ENCODE measurements at places on chromosomes 5 and 9.
A peak's percentile ranks its signal among the peaks of the same experiment; 100 is the strongest.

DNA sequence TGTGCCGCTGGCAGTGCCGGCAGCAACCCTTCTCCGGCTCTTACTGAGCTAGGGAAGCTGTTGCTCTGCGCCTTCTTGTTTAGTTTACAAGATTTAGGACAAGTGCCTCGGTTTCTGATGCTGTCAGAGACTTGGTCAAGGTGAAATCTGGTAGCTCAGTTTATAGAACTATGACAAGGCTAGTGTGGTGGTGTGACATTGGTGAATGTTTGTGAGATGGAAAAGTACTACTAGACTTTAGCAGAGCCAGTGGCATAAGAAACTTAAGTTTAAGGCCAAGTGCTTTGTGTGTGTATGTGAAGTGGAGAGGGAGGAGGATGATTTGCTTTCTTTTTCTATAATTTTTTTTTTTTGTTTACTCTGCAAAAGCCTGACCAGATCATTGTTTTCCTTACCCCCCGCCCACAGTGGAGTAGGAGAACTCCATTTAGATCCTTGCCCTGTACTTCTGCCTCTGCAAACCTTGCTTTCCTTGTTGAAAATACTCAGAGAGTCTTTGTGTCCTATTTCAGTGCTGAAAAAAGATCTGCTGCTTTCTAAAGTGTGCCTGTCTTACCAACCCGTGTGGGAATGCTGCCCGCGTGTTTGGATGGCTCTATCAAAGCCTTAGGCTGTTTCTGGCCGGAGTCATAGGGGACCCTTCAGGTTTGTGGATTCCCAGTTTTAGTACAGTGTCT lies 75.9 kb downstream of the TRIO start:
- DNase-seq = peak; percentile 54

- no peak for DNase-seq
These were observed 16.8 kb downstream of the ISOC1 start for GRCh38 chr5:129111351-129111750.

GRCh38 chr9:6838158-6838557 lies 80.4 kb downstream of the KDM4C start:
- peak; percentile 55 for DNase-seq

DNA sequence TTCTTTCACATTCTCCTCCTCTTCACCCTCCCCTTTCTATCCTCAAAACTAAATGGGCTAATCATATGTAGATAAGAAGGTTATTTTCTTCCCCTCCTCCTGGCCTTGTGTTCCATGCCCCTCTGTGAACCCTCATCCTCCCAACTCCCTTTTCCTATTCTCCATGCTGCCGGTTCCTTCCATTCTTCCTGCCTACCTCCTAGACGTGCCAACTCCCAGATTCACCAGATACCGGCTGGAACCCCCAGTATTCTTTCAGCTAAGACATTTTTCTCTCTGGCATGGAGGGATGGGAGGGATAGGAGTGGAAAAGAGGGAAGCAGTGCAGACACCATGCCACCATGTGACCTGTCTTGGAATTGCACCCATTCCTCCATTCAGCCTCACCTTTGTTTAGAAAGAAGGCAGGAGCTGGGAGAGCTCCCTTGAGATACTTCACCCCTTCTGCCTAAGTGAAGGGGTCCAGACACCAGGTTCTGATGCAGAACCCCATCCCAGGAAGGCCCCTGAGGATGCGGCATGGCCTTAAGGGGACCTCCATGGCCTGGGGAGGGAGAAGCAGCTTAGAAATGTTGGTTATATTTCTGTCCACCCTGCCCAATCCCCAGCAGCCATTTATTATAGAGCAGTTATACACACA lies 4.8 kb downstream of the DNAJB5 start:
- DNase-seq = peak; percentile 60

- peak; percentile 85 for DNase-seq
These were observed at the start of gene PCDHGA12 for GRCh38 chr5:141430332-141431113. PCDHGA12 (plus strand) TSS chr5:141430507; CDS start chr5:141430760, 253 bp downstream.

GRCh38 chr5:157350939-157351801 lies 85.2 kb downstream of the CYFIP2 start:
- DNase-seq = peak; percentile 57

- DNase-seq = no peak
These were observed 18.0 kb downstream of the RXRA start for GRCh38 chr9:134344068-134344799.

DNA sequence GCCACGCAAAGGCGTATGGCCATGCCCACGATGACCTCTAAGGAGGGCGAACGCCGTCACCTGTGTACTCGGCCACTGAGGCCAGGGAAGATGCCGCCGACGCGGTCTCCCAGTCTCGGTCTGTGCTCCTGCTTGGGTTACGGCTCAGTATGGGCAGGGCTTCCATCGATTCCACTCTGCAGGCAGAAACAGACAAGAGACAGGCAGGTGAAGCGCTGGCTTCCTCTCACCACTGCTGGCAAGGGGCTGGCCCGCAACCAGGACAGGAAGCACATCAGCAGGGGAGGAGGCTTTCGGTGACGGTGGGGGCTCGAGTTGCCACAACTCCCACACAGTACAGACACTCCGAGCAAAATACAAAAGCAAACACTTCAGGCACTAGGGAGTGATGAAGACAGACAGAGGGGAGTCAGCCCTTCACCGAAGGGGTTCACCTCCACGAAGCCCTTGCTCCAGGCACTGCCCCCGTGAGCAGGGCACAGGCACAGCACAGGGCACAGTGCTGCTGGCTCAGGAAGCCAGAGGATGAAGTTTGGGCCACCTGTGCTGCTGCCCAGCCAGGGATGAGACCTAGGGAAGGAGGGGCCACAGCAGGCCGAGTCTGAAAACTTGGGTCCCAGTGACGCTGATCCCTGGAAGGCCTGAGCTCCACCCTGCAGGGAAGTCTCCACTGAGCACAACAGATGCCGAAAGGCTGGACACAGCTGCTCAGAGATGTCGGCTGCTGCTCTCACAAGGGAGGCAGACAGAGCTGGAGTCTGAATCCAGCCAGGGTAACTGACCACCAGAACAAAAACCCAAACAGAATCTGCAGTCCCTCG lies 91.3 kb downstream of the CAMSAP1 start:
- DNase-seq = peak; percentile 34

DNA sequence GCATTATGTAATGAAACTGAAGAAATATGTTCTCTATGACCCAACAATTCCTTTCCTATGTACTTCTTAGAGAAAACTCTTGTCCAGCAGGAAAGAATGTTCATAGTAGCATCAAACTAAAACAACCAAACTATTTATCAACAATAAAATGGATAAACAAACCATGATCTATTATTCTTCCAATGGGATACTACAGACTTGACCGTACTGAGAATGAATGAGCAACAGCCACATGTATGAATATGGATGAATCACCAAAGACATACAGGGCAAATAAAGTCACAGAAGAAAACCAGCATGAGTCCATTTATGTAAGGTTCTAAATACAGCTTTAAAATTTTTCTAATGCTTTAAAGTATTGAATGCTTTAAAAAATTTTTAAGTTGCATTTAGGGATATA lies 73.6 kb upstream of the SUSD1 start:
- DNase-seq = peak; percentile 49

Measured in choroid plexus epithelial cell (primary cell).